ENCODE measurements at places on chromosomes 1 and 21.

DNA sequence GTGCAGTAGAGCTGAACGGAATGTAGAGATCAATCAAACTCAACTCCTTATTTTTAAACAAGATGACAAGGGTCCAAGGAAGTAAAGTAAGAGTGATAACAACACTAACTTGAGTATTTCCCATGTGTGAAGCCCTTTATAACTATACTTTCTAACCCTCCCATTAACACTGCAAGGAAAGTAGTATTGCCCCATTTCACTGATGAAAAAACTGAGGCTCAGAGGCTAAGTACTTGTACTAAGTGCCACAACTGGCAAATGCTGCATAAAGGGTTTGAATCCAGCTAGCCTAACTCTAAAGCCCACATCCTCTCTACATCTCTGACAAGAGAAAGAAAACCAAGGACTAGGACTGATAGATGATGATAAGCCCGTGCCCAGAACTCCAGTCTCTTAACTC, 8.2 kb upstream of the GJA5 start:
- DNase-seq = no peak

DNA sequence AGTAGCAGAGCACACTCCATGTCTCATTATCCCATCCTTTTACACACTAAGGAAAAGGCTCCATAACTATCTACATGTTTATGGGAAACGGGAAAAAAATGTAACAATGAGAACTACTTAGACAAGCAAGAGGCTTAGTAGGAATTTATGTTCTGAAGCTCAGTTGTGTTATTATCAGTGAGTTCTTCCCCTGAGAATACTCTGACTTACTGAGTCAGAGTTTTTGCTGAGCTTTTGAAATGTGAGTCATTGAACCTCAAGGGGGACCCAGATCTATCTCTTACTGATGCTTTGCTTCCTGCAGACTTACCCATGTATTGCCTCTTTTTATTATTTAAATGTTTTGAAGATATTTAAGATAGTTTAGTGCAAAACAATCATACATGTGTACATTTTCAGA, 20.1 kb downstream of the CFHR5 start:
- DNase-seq = no peak

DNA sequence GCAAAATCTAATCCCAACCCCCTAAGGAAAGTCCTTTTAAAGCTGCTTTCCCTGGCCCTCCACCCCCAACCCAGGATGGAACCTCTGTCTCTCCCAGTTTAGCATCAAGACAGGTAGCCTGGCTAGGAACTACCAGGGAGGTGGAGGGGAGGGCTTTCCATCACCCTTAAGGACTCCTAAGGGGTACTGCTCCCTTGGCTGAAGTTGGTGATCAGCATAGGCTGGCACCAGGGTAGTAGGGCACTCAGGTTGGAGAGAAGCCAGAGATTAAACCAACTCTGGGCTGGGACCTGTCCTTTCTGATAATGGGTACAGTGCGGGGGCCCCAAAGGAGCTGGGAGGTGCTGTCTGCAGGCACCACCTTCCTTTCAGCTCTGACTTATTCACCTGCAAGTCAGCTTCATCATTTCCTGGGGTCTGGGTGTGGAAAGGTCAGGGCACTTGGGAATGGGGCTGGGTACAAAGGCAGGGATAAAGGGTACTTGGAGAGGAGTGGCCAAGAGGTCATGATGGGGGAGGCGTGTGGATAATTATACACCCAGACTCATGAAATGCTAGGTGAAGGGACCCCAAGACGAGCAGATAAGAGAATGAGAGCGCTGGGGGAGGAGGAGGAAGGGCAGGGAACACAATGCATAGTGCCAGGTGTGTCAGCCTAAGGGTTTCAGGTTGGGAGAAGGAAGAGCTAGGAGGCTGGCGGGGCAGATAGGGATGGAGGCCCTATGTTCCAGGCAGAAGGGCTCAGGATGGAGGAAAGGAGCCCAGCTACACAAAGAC, 1.2 kb downstream of the ARHGEF2 start:
- DNase-seq = no peak

GRCh38 chr1:28751315-28752060, 14.7 kb downstream of the YTHDF2 start:
- DNase-seq = no peak

DNA sequence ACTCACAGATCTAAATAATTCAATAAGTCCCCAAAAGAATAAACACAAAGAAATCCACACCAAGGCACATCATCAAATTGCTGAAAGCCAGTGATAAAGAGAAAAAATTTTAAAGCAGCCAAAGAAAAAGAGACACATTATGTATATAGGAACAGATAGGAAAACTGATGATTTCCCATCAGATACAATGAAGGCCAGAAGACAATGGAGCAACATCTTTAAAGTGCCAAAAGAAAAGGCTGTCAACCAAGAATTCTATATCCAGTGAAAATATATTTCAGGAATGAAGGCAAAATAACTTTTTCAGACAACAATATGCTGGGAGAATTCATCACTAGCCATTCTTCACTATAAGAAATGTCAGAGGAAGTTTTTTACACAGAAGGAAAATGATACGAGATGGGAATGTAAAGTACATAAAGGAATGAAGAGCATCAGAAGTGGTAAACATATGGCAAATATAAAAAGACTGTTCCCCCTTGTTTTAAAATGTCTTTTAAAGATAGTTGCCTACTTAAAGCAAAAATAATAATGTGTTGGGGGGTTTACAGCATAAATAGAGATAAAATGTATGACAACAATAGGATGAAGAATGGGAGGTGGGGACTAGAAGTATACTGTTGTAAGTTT, 9.4 kb upstream of the MYOG start:
- DNase-seq = no peak

DNA sequence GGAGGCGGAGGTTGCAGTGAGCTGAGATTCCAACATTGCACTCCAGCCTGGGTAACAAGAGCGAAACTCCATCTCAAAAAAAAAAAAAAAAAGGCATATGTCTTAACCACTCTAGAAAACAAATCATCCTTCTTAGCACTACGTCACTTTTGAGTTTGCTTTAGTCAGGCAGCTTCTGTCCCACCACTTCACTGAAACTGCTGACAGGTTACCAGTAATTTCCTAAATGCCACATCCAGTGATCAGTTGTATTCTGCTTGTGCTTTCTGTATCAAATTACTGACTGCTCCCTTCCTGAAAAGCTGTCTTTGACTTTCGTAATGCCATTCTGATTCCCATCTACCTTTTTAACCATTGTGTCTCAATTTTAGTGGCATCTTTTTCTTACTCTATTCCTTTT, 21.7 kb downstream of the RCOR3 start:
- no peak for DNase-seq

GRCh38 chr1:7576946-7577657, 194.0 kb upstream of the VAMP3 start:
- no peak for DNase-seq

GRCh38 chr1:220828179-220828490, 41.4 kb downstream of the MTARC1 start:
- no peak for DNase-seq

- no peak for DNase-seq
Observed at GRCh38 chr1:91406773-91407389, 2.2 kb upstream of the HFM1 start.

GRCh38 chr1:221794935-221795334, 53.0 kb upstream of the DUSP10 start:
- DNase-seq = no peak

GRCh38 chr1:53737648-53738204, 1.2 kb downstream of the GLIS1 start:
- peak; percentile 23 for DNase-seq

DNA sequence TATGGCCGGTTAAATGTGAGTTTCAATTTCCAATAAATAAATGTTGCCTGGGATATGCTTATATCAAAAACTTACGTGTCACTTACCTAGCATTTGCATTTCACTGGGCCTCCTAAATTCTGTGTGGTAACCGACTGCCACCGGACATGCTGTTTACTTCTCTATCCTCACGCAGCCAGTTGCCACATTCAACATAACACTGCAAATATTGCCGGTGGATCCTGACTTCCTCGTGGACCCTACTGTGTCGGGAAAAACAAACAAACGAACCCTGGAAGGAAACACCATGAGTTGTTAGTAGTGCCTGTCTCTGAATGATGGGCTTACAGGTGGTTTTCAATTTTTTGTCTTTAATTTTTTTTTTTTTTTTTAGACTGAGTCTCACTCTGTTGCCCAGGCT, 54.1 kb downstream of the RIPK4 start:
- DNase-seq = no peak

- DNase-seq = no peak
Observed at GRCh38 chr1:230026572-230026971, 40.5 kb upstream of the GALNT2 start.

GRCh38 chr1:109704173-109704572, 7.9 kb upstream of the GSTM5 start:
- no peak for DNase-seq

DNA sequence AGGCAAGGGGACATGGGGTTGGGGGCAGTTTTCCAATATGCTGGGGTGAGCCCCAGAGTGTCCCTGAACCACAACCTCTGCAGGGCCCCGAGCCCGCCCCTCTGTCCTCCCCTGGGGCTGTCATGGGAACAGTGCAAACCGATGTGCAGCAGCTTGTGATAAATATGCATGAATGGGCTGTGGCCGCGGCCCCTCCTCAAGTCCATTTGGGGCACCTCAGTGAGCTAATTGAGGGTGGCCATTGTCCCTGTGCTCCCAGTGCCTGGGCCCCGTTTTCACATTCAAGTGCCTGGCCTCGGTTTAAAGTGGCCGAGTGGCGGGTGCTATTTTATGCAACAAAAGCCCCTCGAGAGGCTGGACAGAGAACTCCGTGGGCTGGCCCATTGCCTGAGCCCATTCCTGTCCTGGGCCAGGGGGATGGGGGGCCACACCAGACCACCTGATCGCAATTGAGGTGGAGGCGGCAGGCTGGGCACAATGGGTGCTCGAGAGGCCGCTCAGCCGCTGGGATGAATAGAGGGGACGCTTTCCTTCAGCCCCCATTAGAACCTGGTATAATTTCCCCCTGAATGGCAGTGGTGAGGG, 193.7 kb downstream of the FOXD2 start:
- DNase-seq = no peak

DNA sequence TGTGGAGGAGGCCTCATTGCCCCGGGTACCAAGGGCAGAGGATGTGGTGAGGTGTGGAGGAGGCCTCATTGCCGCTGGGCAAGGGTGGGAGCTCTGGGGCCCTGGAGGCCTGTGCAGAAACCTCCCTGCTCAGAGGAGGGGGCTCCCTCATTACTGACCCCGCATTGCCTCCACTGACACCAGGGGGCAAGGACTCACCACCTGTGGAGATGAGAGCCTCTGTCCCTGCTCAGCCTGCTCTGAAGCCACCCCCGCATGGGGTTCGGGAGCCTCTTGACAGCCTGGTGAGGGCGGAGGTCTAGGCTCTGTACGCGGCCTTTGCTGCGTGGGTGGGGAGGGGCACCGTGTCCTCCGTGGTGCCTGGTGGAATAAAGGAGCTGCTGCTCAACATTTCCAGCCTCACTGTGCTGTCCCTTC, 95.0 kb upstream of the COL6A1 start:
- peak; percentile 19 for DNase-seq

DNA sequence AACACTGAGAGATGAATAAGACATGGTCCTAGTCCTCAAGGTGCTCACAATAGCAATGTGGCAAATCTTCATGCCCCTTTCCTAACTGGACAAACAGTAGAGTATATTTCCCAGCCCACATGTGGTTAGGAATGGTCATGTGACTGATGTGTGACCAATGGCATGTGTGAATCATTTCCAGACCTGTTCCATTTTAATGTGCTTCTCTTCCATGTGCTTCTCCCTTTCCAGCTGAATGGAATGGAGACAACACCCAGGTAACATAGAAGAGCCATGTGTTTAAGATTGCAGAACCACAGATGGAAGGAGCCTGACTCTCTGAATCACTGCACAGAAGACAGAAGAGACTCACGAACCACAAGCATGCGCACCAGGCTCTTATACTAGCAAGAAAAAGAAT, 409.9 kb upstream of the NFIA start:
- DNase-seq = no peak

- DNase-seq = no peak
Observed at GRCh38 chr1:9344426-9345200, 51.9 kb downstream of the SPSB1 start.

- DNase-seq = no peak
Observed at GRCh38 chr21:35679076-35679475, 381.2 kb downstream of the SETD4 start.

DNA sequence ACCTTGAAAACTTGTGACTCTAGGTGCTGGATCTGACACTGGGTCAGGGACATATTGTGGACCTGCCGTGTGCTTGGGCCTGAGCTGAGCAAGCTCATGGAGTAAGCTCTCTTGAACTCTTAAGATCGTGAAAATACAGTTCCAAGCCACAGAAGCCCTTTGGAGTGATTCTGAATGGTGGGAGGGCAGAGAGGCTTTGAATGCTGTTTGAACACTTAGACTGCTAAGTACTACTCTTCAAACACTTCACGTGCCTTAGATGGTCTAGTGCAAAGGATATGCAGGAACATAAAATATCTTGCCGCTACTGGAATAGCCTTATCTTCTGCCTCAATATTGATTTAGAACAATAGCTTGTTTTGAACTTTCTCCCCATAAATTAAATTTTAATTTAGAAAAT, 21.6 kb downstream of the ROR1 start:
- DNase-seq = no peak

DNA sequence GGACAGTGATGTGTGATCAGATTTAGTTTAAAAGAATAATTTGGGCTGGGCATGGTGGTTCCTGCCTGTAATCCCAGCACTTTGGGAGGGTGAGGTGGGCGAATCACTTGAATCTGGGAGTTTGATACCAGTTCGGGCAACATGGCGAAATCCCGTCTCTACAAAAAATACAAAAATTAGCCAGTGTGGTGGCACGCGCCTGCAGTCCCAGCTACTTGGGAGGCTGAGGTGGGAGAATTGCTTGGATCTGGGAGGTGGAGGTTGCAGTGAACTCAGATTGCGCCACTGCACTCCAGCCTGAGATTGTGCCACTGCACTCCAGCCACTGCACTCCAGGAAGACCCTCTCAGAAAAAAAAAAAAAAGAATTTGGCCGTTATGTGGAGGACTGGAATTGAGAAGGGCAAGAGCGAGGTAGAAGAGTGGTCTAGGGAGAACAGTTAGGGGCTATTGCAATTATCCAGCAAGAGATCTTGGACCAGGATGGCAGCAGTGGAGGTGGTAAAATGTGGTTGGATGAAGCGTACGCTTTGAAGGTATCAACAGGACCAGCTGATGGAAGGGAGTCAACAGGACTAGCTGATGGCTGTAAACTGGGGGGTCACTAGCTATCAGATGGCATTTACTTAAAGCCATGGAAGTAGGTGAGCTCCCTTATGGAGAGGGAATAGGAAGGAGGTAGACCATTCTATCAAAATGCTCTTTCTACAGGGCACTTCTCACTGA, 9.6 kb downstream of the BTBD19 start:
- no peak for DNase-seq

DNA sequence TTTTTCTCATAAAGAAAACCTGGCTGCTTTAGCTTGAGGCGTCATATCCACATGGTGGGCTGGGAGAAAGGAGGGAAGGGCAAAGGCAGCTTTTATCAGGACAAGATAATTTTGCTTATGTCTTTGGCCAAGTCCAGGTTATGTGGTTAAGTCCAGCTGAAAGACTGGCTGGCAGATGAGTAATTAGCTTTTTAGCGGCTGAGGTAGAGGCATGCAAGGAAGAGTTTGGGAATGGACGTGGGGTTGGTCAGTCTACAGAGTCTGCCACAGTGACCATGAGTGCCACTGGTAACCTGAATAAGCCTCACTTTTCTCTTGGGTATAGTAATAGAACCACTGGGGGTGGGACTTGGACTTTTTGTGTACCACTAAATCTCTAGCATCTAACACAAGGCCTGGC, 39.8 kb downstream of the NEK7 start:
- no peak for DNase-seq

GRCh38 chr1:193309936-193310475, 123.6 kb upstream of the B3GALT2 start:
- DNase-seq = no peak
